Activated T-helper 2 cell treated with anti-CD3 and anti-CD28 coated beads, Interferon-gamma antibody, Interleukin-2, Interleukin-4, amounts not matched to agents 10 μg/mL and 5 μg/mL and 100 μg/mL, durations not matched to agents 14 hours and 24 hours and 36 hours (primary cell): ENCODE measurements at places on chromosomes 12 and 14. TPM values are rescaled to one million over a fixed set of nuclear protein-coding genes. Genes with fewer than 3 reads are reported as not detected.

The NFE2 gene
- not detected in 2 replicates for total RNA-seq

The CARMIL3 gene
- 1.3 and 1.7 TPM in 2 replicates for total RNA-seq

The CRACR2A gene
- total RNA-seq = 24.6 and 25.2 TPM in 2 replicates

The ARHGEF25 gene
- total RNA-seq = 1.9 and 2.3 TPM in 2 replicates

The SRRM4 gene
- not detected in 2 replicates for total RNA-seq

The PRMT5 gene
- 147 and 152 TPM in 2 replicates for total RNA-seq

The DNAH10 gene
- total RNA-seq = 0.25 and 0.41 TPM in 2 replicates

The RERGL gene
- total RNA-seq = not detected in 2 replicates

The CEBPE gene
- total RNA-seq = not detected in 2 replicates

The GARIN6 gene
- total RNA-seq = not detected in 2 replicates

GRCh38 chr12:80917651-80918050 lies 20.1 kb downstream of the LIN7A start:
- DNase-seq = no peak

DNA sequence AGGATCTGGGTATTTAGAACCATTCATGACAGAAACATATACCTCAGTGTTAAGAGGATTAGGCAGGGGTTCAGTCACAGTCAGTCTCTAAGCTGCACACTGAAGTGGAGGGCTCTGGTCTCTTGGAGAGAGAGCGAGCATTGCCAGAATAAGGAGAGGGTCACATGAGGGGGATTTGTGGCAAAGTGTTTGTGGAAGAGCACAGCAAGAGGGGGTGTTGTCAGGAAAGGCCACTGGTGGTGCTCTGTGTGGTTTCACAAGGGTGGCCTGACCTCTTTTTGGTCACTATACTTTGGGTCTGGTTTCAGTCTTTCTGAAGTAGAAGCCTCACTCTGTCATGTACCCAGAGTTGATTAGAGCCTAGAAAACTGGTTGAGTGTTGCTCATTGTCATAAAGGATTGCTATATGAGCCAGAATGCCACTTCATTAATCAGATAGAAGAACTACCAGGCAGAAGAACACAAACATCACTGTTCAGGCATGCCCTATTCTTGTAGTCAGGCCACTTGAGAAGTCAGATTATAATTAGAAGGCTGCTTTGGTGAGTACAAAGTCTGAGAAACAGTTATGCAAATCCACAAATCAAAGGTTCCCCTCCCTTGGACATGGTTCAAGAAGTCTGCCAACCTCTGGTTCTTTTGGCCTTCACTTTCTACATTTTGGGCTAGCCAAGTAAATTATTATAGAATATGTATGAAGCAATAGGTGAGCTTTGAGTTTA lies 8.4 kb downstream of the TMEM19 start:
- DNase-seq = no peak

GRCh38 chr14:97116546-97116945 lies 319.4 kb downstream of the VRK1 start:
- no peak for DNase-seq

DNA sequence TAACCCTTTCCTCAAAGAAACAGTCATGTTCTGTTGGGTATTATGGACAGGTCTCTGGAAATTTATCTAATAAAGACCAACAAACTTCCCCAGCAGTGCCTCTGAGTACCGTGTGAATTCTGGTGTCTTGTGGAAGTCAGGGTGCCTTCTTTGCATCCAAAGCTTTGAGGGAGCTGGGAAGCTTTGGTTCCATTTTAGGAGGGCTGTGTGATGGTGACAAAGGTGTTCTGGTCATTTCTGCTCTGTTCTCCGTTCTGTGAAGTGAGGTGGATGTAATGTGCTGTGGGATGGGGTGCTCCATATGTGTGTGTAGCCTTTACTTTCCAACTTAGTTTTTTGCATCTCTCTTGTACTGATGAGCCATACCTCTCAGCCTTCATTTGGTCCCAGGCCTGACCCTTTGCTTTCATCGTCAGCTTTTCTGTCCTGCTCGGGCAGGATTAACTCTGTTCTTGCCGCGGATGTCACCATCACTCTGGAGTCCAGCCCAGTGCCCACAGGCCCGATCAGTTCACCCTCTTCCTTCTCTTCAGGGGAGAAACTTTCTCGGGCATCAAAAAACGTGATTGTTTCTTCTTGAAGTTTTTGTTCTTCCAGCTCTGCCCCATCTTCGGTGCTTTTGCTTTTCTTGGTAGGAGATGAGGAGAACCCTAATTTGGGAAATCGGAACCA lies 13.2 kb downstream of the PLD4 start:
- no peak for DNase-seq

DNA sequence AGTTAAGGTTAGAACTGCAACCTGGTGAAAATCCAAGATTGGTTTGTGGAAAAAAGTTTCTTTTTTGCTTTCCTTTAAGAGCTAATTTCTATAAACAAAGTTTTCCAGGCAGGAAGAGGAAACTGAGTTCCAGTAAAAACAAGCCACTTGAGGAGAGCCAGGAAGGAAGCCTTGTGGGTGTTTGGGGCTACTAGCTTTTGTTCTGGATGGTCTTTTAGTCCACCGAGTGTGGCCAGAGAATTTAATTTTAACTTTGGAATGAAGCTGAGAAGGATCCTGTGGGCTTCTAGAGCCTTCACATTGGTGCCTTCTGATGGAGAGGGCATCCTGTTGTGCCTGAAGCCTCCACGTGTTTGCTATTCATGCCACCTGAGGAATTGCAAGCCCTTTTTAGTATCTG lies 327.9 kb downstream of the C12orf75 start:
- DNase-seq = no peak

DNA sequence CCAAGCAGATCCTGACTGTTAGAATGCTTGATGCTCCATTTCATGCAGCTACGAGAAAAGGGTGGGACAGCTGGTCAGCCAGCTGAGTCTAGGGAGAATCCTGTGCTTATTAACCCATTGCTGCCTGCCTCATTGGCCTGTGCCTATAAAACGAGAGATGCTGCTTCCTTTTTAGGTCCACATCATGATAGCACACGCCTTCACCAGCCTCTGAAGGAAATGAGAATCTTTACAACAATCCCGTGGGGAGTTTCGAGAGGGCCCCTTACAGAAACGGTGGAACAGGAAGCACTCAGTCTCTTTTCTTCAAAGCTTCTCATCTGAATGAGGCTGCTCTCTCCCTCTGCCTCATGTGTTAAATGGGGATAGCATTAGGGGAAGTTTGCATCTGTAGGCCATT lies 147.3 kb upstream of the RFLNA start:
- DNase-seq = no peak

DNA sequence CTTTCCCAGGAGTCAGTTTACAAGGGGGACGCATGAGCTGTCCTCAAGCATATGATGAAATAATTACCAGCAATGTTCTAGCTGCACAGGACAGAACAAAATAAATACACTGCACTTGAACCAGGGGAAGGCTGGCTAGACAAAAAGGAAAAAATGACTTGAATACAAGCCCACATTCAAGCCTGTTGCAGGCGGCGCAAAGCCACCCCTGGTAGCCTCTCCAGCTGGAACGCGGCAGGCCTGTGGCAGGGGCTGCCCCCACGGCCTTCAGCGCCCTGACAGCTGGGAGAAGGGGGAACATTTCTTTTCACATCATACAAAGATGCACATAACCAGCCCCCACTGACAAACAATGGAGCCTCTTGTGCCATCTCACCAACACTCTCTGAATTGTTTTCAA lies 57.1 kb downstream of the TRAFD1 start:
- no peak for DNase-seq

GRCh38 chr12:130669797-130670196 lies 46.3 kb downstream of the RIMBP2 start:
- DNase-seq = no peak

DNA sequence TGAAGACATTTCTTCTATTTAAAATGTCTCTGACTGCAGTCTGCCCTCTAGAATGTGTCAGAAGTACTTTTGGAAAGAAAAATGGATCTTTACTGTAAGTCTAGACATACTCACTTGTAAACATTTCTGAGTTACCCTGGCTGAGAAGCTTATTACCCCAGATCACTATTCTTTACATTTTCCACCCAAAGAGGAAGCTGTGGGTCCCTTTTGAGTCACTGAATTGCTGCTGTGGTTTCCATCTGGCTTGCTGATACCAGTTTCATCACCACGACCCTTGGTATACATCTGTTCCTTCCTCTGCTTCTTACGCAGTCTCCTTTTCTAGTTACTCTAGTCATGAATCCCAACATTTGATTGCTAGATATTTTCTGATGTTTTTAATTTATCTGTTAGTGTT lies 20.2 kb upstream of the CLEC4D start:
- DNase-seq = peak; percentile 26

GRCh38 chr12:49068879-49069506 lies 786 bp downstream of the RHEBL1 start:
- DNase-seq = no peak

- DNase-seq = no peak
These were observed 290.9 kb downstream of the AACS start for GRCh38 chr12:125356111-125356510.

DNA sequence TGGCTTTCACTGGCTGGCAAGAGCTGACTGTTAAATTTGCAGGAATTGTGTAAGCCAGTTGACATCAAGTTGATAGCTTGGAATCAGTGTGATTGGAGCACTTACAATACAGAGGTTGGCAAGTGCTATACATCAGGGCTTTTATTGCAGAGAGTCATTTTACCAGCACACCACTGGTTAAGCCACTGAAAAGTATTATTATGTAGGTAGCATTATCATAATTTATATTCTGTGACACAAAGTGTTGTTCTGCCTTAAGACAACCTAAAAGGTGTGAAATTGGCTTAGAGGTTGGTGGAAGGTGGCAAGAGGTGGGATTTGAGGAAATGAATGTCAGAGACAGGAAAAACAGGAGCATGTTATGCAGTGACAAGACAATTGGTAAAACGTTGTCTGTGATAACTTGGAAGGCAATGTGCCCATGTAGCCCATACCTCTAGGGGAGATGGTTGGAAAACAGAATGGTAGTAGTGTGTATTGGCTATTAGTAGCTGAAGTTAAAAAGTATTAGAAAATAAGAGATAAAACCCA lies 172.9 kb upstream of the PRICKLE1 start:
- no peak for DNase-seq

DNA sequence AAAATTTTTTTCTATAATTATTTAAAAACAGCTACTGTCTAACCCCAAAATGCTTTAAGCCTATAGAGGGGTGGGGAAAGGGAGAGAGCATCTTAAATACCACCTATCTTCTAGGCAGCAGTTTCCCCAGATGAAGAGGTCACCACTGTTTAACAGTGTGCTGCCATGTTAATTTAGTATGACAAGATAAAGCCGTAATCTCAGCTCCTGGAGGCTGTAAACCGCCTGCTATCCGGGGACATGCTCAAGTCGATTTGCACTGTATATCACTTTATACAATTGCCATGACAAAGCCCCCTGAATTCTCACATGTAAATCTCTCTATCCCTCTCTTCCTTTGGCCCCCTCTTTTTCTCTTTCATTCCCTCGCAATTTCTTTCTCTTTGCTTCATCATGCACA lies 68.5 kb downstream of the SOX5 start:
- no peak for DNase-seq

GRCh38 chr12:65411171-65411570 lies 132.7 kb downstream of the MSRB3 start:
- no peak for DNase-seq

DNA sequence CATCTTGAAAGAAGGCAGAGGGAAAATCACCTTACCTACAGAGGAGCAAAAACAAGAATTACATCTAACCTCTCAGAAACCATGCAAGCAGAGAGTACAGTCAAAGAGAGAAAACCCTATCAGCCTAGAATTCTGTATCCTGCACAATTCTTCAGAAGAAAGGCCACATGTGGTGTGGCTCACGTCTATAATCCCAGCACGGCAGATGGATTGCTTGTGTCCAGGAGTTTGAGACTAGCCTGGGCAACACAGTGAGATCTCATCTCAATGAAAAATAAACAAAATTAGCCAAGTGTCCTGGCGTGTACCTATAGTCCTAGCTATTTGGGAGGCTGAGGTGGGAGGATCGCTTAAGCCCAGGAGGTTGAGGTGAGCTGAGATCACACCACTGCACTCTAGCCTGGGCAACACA lies 48.2 kb downstream of the ATF7 start:
- DNase-seq = no peak

GRCh38 chr14:99318091-99318958 lies 46.3 kb upstream of the BCL11B start:
- no peak for DNase-seq

GRCh38 chr14:56666716-56667115 lies 87.1 kb downstream of the TMEM260 start:
- no peak for DNase-seq

- no peak for DNase-seq
These were observed 73.9 kb downstream of the ARMH4 start for GRCh38 chr14:58078068-58078467.

DNA sequence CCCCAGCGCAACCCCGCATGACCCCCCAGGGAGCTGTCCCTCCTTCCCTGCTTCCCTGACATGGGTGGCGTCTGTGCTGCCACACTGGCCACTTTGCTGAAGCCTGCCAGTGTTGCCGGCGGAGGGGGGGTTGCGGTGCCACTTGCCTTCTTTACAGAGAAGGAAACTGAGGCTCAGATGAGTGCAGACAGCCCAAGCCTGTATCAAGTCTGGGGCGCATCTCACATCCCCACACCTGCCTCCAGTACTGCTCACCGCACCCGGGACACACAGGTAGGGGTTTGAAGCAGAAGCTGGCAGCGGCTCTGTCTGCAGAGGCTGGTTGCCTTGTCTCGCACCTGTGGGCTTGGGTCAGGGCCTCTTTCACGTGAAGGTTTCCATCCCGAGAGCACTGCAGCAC lies 104.7 kb upstream of the RTL1 start:
- no peak for DNase-seq
